ENCODE measurements at places on chromosomes 13 and 19.

- DNase-seq, result peak; percentile 65
Observed at GRCh38 chr13:29594710-29595379, 643 bp downstream of the SLC7A1 start.

GRCh38 chr13:23558675-23559536 lies 11.3 kb upstream of the TNFRSF19 start:
- no peak for DNase-seq

DNA sequence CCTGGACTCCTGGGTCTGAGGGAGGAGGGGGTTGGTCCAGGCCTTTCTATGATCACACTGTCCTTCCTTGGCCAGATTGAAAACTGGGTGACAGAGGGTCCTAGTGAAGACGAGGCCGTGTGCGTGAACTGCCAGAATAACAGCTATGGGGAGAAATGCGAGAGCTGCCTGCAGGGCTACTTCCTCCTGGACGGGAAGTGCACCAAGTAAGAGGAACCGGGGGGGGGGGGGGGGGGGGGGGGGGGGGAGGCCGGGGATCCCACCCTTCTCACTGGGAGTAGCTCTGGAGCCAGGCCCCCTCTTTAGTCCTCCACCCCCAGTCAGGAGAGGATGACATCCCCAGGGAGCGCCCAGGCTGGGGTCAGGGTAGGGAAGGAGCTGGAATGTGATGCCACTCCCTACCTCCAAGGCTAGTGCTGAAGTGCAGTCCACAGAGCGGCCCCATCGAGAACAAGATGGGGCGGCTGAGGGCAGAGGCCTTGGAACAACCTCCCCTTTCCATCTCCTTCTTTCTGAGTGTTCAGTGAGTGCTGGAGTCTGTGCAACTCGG lies 19.4 kb downstream of the CNFN start:
- no peak for DNase-seq

DNA sequence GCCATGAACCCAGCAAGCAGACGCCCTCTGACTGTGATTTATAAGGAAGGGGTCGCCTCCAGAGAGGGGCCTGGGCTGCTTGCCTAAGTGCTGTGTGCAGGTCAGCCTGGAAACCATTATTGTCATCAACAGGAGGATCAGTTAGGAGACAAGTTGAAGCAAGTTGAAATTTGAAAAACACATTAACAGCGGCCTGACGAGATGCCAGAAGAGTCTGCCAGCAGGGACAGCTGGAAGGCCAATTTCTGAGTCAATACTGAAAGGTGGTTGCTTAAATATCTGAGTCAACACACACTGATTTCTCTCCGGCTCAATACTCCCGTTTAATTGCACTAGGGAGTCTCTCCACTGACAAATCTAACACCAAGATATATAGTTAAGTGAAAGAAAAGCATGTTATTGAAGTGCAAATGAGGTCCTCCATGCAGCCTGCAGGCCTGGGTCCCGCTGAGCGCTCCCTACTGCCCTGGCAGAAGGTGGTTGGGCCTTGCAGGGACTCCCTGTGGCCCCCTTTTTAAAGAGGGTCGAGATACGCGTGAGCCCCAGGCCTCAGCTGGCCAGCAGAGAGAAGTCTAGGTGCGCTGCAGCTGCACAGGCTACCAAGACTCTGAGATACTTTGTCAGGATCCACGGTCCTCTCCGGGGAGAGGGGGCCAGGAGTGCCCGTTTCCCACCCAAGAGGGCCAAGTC lies 91.1 kb downstream of the RNASEH2B start:
- peak; percentile 23 for DNase-seq

DNA sequence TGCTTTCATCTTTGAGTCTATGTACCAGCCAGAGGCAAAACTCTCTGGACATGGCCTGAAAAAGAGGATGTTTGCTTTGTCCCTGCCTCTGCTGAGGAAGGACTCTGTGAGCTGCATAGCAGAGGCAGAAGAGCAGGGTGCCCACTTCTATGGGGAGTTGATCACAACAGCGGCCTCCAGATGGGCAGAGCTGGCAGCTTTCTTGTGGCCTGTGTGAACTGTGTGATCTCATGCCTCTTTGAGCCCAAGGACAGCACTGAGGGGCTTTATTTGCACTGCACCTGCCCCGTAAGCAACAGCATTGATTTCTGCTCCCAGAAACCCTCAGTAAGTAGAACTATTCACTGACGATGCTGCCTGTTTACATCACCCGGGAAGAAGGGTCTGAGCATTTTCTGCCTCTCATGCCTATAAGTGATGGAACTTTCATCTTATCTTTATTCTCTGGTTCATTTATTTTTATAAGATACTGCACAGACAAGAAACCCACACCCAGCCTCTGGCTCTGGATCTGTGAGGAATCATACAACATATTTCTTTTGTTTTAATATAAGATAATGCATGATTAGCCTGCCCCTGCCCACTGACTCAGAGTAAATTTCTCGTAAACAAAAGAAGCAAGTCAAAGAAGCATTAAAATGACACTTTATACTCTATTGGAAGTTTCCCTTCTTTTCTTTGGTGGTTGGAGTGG lies 244.2 kb upstream of the SOX21 start:
- DNase-seq, result no peak

DNA sequence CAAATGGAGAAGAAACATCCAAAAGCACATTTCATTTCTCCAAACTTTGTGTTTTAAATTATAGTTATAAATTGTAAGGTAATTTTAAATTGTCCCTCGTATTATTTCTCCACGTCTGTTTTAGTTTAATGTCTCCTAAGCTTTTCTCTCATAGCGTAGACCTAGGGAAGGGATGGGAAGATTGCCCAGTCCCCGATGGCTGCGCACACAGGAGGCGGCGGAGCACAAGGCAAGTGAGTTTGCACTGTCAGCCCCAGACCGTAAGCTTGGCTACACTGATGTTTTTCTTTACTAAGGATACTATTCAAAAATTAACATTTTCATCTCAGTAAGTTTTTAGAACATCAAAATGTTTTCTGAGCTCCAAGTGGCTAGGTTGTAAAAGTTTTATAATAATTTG lies 72.3 kb downstream of the GPR12 start:
- no peak for DNase-seq

DNA sequence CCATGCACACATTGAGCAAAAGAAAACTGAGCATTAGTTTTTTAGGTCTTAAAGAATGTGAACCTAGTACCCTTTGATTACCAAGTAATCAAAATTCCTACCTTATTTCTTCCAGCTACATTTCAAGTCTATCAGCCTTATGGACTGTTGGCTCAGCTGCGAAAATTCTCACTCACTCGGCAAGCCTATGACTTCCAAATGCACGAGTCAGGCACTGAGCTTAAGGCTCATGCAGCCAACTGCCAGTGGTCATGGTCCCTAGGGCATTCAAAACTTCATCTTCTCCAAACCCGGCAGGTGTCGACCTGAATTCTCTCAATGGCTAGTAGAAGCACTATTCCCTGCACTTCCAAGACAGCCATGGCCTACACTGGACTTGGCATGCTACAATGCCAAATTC lies 41.2 kb downstream of the RUBCNL start:
- no peak for DNase-seq

- DNase-seq, result peak; percentile 72
Observed at GRCh38 chr19:1837625-1838105, 10.6 kb downstream of the REXO1 start.

DNA sequence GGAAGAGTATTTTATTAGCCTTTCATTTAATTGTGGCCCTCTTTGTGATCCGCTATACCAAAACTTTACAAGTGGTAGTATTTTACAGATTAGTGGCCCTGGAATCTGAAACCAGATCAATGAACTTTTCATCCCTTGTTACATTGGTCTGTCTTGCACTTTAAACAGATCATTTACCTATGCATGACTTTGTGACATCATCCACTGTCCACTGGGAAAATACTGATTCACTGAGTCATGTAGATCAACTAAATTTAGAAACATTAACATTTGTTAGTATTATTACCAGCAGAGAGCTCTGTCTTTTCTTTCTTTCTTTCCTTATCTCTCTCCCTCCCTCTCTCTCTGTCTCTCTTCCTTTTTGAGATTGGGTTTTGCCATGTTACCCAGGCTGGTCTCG lies 17.5 kb downstream of the PCDH8 start:
- no peak for DNase-seq

DNA sequence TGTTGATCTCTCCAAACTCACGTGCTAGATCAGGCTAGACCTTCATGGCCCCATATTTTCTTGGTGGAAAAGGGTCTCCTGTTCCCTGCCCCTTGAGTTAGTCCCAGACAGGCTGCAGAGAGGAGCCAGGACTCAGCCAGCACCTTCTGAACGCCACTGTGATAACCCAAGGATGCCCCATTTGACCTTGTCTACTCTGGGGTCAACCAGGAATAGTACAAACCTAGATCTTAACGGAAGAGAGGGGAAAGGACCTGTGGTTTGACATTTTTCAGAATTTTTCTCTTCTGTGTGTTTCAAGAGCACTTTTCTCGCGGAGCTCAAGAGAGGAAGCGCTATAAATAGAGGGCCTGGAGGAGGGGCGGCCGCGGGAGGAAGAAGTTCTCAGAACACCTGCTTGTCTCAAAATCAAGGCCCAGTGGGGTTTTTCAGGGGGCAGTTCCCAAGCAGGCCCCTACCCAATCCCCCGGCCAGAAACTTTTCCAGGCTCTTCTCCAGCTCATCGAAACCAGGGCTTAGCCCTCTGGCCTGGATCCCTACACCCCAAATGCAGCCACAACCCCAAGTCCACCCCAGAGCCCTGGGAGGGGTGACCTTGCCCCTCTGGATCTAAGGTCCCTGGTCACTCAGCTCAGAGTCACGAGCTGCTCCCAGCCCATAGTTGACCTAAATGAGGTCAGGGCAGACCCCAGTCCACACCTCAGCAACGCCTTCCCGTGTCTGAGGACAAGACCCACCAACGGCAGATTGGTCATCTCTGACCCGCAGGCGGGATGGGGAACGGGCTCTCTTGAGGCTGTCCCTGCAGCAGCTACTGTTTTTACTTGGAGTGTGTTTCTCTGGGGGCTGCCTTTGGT lies 75.6 kb upstream of the TM9SF2 start:
- DNase-seq, result peak; percentile 64

DNA sequence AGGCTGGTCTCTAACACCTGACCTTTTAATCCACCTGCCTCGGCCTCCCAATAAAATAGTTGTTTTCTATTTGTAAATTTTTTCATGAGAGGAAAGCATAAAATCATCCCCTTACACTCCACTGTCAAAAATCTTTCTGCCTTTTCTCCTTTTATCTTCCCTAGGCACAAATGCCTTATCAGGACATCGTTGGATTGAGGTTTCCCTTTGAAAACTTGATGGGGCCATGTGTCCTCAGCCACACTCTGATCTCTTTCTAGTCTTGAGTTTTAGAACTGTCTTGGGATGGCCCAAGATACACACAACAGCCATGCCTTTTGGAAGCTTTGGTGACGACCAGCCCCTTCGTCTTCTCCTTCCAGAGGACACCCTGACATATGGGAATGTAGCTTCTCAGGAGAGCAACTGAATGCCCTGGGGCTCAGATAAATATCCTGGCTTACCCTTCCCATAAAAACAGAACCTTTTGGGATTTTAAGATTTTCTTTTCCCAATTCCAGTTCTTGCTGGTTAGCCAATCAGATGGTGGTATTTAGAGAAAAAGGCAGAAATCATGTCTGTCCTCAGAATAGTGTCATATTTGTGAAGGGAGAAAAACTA lies 112.4 kb downstream of the ZNF429 start:
- DNase-seq, result no peak

GRCh38 chr13:91196958-91197357 lies 150.5 kb upstream of the MIR17HG start:
- DNase-seq, result no peak

DNA sequence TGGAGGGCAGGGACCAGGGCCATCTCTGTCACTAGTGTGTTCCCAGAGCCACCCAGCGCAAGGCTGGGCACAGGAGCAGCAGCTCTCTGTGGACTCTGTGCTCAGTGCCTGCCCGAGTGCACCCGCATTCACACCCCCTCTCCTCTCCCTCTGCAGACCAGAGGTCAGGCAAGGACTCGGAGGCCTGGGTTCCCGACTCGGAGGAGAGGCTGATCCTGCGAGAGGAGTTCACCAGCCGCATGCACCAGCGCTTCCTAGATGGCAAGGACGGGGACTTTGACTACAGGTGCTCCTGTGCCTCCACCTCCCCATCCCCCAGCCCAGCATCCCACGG lies 10.2 kb downstream of the CCDC97 start:
- no peak for DNase-seq

DNA sequence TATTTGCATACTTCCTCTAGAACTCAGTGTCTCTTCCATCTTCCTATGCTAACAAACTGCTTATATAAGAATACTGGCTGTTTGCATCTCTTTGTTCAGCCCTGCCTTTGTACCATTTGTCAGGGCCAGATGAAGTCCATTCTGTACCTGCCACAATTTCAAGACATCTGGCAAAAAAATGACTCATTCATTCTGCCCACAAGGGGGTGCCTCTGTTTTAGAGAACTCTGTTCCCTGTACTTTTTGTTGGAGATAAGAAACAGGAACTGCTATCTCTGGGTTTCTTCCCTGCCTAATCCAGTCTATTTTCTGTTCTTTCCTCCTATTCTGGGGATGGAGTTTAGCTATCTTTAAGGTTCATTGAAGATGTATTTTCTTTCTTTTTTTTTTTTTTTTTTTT lies 23.0 kb downstream of the ZNF568 start:
- DNase-seq, result no peak

DNA sequence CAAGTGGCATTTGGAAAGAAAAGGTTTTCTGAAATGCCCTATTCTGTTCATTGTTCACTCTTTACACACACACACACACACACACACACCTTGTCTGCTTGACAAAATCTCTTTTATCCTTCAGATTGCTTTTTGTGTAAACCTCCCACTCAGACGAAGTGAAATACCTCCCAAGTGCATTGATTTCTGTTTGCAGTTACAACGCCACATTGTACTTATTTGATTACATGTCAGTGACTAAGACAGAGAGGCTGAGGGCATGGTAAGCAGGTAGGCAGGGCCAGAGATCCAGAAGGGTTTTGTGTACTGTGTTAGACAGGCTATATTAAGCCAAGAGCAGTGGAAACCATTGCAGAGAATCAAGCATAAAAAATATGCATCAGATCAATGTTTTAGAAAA lies 561.8 kb downstream of the GPC6 start:
- no peak for DNase-seq

- no peak for DNase-seq
Observed at GRCh38 chr13:27120811-27121210, 50.8 kb downstream of the USP12 start.

DNA sequence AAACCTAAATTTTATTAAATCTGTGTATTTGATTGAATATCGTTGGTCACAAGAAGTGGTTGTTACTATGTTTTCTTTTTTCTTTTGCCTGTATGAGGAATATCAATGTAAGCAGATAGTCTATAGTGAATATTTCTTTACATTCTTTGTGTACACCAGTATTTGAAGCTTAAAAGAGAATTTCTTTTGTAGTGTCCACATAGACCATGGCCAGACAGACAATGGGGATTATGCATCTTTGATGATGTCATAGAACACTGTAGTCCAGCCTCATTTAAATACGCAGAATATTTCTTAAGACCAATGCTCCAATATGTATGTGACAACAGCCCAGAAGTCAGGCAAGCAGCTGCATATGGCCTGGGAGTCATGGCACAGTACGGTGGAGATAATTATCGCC lies 64.8 kb downstream of the IPO5 start:
- DNase-seq, result no peak
